ENCODE measurements at places on chromosomes 12 and 14.

GRCh38 chr14:52961060-52961639, 10.3 kb upstream of the FERMT2 start:
- H3K4me1 ChIP-seq = no peaks in the 10 kb centered on the region
- H3K27me3 ChIP-seq = peaks cover 2% of the 10 kb centered on the region
- no peak overlapping the region for H3K4me3 ChIP-seq
- H3K27ac ChIP-seq = no peak overlapping the region
- H3K36me3 ChIP-seq = no peaks in the 10 kb centered on the region

GRCh38 chr14:33510063-33510481, 440.8 kb downstream of the EGLN3 start:
- H3K27ac ChIP-seq = no peak overlapping the region
- no peak overlapping the region for H3K4me3 ChIP-seq
- DNase-seq = no peak
- H3K36me3 ChIP-seq = no peaks in the 10 kb centered on the region
- H3K4me1 ChIP-seq = no peaks in the 10 kb centered on the region

GRCh38 chr14:24483604-24484252, 24.3 kb downstream of the CMA1 start:
- no peak overlapping the region for H3K4me3 ChIP-seq
- H3K36me3 ChIP-seq = no peaks in the 10 kb centered on the region
- no peaks in the 10 kb centered on the region for H3K27me3 ChIP-seq

GRCh38 chr12:104183443-104183842, 32.1 kb upstream of the TXNRD1 start:
- H3K27ac ChIP-seq = no peak overlapping the region
- DNase-seq = no peak
- H3K4me1 ChIP-seq = peaks cover under 1% of the 10 kb centered on the region
- no peaks in the 10 kb centered on the region for H3K27me3 ChIP-seq
- no peak overlapping the region for H3K4me3 ChIP-seq

GRCh38 chr12:14849661-14850060, 6.3 kb upstream of the ART4 start:
- peaks cover 4% of the 10 kb centered on the region for H3K4me1 ChIP-seq
- H3K27ac ChIP-seq = no peak overlapping the region
- no peak for DNase-seq

All from activated T-helper 2 cell treated with anti-CD3 and anti-CD28 coated beads, Interferon-gamma antibody, Interleukin-2, Interleukin-4, amounts not matched to agents 10 μg/mL and 5 μg/mL and 100 μg/mL, durations not matched to agents 14 hours and 24 hours and 36 hours (primary cell).